Right atrium auricular region (tissue), 2 donors: ENCODE measurements at places on chromosomes 2 and 18. TPM values are rescaled to one million over a fixed set of nuclear protein-coding genes. Genes with fewer than 3 reads are reported as not detected.

GRCh38 chr2:156423674-156424282 lies 12.4 kb upstream of the GPD2 start:
- DNase-seq: no peak
- H3K27me3 ChIP-seq: no peaks in the 10 kb centered on the region
- H3K4me1 ChIP-seq: no peaks in the 10 kb centered on the region
- no peak overlapping the region for H3K27ac ChIP-seq
- H3K4me3 ChIP-seq: no peak overlapping the region

DNA sequence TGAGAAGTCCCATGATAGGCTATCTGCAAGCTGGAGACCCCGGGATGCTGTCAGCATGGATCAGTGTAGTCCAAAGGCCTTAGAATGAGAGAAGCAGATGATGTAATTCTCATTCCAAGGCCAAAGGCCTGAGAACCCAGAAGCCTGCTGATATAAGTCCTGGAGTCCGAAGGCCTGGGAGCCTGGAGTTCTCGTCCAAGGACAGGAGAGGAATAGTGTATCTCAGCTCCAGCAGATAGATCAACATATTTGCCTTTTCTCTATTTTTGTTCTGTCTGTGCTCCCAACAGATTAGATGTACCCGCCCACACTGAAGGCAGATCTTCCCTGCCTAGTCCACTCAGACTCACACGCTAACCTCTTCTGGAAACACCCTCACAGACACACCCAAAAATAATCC lies 454.9 kb upstream of the CHAC2 start:
- no peak for DNase-seq
- no peak overlapping the region for H3K27ac ChIP-seq
- no peaks in the 10 kb centered on the region for H3K36me3 ChIP-seq
- H3K4me3 ChIP-seq: no peak overlapping the region

DNA sequence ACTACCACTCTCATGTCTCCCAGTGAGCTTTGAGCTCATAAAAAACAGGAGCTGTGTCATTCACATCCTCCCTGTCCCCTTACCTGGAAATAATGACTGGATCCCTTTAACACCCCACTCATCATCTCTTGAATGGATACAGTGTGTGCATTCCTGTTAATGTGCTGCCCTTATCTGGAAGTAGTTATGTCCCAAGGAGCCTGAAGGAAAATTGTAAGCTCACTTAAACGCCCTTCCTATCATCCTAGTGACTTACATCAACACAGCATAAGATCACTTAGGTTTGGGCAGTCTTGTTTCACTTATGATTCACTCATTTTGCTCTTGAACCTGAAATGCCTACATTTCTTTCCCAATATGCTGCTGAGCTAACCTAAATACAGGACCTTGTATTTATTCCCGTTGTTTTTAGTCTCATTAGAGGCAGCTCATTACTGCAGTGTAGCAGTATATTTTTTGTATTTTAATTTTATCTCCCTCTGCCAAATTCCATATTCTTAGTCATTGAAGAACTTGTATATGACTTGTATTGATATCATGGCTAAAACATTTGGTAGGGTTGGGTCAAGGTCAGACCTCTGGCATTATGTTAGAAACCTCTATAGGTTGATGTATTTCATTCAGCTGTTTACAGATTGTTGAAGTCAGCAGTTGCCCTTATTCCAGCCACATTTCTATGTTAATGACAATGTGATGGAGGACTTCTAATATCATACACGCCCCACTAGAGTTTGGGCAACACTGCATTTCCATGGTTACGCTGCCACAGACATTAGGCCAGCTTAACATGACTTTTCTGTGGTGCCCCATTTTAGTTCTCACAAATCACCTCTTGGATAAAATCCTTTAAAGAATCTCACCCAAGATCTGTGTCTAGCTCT lies 72.9 kb downstream of the PKP4 start:
- H3K27ac ChIP-seq: no peak overlapping the region
- H3K36me3 ChIP-seq: no peaks in the 10 kb centered on the region
- H3K4me3 ChIP-seq: no peak overlapping the region
- no peaks in the 10 kb centered on the region for H3K4me1 ChIP-seq

- no peaks in the 10 kb centered on the region for H3K27me3 ChIP-seq
- no peaks in the 10 kb centered on the region for H3K4me1 ChIP-seq
- H3K36me3 ChIP-seq: no peaks in the 10 kb centered on the region
- H3K4me3 ChIP-seq: peak overlapping the region; percentile 61
- DNase-seq: no peak
These were observed 708 bp upstream of the MALT1 start for GRCh38 chr18:58670404-58671110.

Gene OSR1
- total RNA-seq: 55.7 TPM

Gene IL1A
- not detected for total RNA-seq
